SJSA1 (cell line): ENCODE measurements at places on chromosomes 3 and 15. TPM values are rescaled to one million over a fixed set of nuclear protein-coding genes. Genes with fewer than 3 reads are reported as not detected.

The EXOSC7 gene
- 52.2 and 92.5 TPM in 2 replicates for total RNA-seq

The TMC3 gene
- total RNA-seq: 0.03 TPM in 1 of 2 replicates, not detected in the other

DNA sequence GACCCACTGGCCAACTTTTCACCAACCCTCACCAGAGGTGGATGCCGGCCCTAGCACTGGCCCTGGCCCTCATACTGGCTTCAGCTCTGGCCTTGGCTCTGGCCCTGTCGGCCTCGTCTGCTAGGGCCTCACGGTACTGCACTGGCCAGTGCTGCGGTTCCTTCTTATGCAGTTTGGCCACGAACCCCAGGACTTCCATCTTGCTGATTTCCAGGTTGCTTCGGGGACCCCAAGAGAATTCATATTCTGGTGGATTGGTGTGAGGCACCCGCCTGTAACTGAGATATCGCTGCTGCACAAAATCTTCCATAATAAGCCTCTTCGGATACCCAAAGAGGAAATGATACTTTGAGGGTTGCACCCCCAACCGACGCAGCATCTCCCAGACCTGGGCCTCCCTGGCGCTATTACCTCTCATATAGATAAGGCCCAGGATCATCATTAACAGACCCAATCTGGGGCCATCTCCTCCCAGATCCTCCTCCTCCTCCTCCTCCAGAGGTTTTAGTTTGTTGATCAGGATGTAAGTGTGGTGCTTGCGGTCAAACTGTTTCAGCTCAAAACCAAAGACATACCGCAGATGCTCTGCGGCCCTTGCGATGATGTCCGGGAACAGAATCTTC lies 883 bp downstream of the MAGEF1 start:
- H3K4me1 ChIP-seq: peaks cover 20% of the 10 kb centered on the region
- peaks cover 37% of the 10 kb centered on the region for H3K36me3 ChIP-seq
- H3K4me3 ChIP-seq: peak overlapping the region; percentile 75
- DNase-seq: peak; percentile 38

The CMTM7 gene
- 3.3 and 7.0 TPM in 2 replicates for total RNA-seq

The GATM gene
- not detected in 2 replicates for total RNA-seq

DNA sequence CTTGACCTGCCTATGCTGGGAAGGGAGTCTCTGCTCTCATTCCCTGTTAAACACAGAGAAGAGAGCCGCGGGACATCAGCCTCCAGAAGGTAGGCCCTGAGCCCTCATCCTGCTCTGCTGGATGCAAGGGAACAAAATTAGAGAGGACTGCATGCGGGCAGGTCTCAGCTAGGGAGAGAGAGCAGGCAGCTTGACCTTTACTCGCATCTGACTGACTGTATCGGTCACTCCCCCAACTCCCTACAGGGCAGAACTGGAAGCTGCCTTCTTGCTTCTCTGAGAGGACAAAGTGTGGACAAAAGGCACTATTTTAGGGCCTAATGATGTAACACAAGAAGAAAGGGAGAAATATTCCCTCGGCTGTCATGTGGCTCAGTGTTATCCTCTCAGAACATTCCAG lies 38.7 kb upstream of the ATOSA start:
- H3K36me3 ChIP-seq: no peaks in the 10 kb centered on the region
- no peaks in the 10 kb centered on the region for H3K27me3 ChIP-seq
- H3K4me1 ChIP-seq: no peaks in the 10 kb centered on the region
- H3K4me3 ChIP-seq: no peak overlapping the region

- no peaks in the 10 kb centered on the region for H3K27me3 ChIP-seq
- no peaks in the 10 kb centered on the region for H3K36me3 ChIP-seq
- H3K4me3 ChIP-seq: no peak overlapping the region
These were observed 23.1 kb downstream of the ABHD6 start for GRCh38 chr3:58260733-58261132.

- H3K27ac ChIP-seq: no peak overlapping the region
- H3K4me1 ChIP-seq: peaks cover 22% of the 10 kb centered on the region
- DNase-seq: no peak
- H3K4me3 ChIP-seq: no peak overlapping the region
These were observed 22.3 kb upstream of the GPR171 start for GRCh38 chr3:151225040-151225975.
